ENCODE measurements at places on chromosomes 3 and 15.

- DNase-seq, result no peak
These were observed 4.6 kb upstream of the CIDEC start for GRCh38 chr3:9884555-9885165.

DNA sequence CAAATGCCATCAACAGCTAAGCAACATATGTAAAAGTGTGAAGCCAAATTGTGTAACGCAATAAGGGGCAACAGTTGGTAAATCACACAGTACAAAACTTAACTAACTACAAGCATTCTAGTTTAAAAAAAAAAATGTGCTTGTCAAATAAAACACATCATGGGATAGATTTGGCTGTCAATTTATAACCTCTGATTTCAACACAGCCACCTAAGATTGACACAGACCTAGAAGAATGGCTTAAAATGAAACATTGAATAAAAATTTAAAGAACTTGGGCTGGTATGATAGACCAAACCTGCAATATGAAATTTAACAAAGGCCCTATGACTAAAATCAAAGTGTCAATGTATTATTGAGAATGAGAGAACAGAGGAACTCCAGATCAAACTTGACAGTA lies 148.4 kb downstream of the NR1I2 start:
- DNase-seq, result no peak

- DNase-seq, result no peak
These were observed 4.2 kb downstream of the LMAN1L start for GRCh38 chr15:74816624-74817369.

DNA sequence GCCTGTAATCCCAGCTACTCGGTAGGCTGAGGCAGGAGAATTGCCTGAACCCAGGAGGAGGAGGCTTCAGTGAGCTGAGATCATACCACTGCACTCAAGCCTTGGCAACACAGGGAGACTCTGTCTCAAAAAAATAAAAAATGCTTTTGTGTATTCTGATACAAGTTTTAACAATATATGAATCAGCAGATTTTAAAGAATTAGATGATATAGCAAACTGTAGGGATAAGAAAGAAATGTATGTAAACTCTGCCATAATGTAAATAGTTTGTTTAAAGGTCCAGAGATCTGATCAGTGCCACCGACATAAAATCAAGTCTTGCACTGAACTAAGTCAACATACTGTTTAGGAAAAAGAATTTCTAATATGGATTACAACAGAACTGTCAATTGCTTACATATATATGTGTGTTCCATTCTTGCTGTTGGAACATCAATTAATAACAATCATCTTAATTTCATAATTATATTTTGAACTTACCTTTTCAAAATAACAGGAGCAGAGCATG lies 208.3 kb downstream of the NEK10 start:
- no peak for DNase-seq

DNA sequence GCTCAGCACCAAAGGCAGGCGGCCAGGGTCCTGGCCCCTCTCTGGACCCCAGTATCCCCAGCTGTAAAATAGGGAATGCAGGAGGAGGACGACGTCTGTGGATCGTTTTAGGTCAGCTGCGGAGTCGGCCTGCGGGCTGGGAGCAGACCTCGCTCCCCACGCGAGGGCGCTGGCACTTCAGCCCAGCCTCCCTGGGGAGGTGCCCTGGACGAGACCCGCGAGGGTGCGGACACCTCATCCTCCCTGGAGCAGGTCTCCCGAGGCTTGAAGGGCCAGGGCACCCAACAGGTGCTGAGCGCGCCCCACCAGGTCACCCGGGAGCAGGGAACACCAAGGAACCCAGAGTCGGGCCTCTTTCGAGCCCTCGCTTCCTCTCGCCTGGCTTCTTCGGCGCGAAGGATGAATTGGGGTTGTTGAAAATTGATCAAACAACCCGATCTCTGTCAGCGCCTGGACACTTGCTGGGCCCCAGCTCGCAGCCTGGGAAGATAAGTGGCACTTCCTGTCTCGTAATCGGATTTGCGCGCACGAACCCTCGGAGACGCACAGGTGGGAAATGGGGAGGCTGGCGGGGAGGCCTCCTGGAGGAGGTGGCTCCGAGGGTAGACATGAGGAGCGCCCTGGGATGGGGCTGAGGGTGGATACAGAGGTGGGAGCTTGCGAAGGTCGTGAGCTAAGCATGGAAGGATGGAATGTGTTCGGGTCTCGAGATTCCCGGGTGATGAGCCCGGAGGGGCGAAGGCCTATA lies 588 bp upstream of the VIPR1 start:
- no peak for DNase-seq

DNA sequence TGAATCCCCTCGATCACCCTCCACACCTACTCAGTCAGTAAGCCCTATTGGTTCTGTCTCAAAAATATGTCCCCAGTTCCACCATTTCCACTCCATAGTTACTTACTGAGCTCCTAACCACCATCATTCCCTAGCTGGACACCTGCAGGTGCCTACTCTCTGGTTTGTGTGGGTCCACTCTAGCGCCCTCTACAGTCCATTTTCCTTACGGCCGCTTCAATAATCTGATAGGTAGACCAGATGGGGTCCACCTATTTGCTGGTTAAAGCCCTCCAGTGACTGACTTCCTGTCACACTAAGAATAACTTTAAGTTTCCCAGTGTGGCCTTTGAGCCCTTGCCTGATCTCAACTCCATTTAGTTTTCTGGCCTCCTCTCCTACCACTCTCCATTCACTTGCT lies 5.0 kb downstream of the GXYLT2 start:
- no peak for DNase-seq

DNA sequence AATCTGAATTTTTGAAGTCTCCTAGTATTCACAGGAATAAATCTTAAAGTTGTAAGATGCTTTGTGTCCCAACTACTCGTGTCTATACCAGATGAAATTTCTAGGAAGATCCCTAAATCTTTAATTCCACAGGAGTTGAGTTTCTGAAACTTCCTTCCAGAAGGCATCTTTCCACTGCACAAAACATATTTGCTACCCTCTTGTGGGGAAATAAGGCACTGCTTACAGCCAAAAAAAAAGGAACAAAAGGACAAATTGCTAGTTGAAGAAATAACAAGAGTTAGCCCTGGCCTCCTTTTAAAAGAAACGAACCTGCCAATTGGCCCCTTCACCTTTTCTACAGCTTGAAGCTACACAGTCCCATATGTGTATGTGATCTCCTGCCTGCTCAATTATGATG lies 54.0 kb downstream of the TAFA4 start:
- no peak for DNase-seq

DNA sequence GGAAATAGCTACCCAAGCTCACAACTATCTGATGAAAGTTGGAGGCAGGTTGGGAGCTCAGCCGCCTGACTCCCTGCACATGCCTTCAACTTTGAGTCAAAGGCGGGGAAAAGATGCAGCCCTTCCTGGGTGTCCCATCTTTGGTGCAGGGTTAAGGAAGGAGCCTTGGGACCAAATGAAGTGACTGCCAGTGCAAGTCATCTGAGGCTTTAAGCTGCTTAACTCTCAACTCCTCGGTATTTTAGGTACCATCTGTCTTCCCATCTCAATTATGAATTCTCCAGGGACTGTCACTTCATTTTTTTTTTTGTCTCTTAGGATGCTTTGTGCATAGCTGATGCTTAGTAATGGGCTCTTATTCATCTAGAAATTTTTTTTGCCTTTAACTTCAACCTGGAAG lies 408.8 kb upstream of the C2CD4B start:
- no peak for DNase-seq

GRCh38 chr3:112629425-112629824 lies 11.5 kb downstream of the CCDC80 start:
- DNase-seq, result no peak

GRCh38 chr15:68218847-68219798 lies 10.4 kb downstream of the CLN6 start:
- DNase-seq, result no peak

- DNase-seq, result no peak
These were observed 27.8 kb downstream of the IL5RA start for GRCh38 chr3:3082234-3082924.

GRCh38 chr3:81531263-81531662 lies 230.2 kb downstream of the GBE1 start:
- no peak for DNase-seq

DNA sequence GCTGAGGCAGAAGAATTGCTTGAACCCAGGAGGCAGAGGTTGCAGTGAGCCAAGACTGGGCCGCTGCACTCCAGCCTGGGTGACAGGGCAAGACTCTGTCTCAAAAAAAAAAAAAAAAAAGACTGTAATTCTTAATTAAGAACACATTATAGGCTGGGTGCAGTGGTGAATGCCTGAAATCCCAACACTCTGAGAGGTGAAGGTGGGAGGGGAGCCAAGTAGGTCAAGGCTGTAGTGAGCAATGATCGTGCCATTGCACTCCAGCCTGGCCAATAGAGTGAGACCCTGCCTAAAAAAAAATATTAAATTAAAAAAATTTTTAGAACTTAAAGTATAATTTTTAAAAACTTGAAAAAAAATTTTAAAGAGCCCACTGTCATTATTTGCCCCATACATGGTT lies 13.4 kb upstream of the ARPIN start:
- no peak for DNase-seq

GRCh38 chr15:60585743-60586708 lies 107.1 kb upstream of the ICE2 start:
- no peak for DNase-seq

- DNase-seq, result no peak
These were observed 126.4 kb downstream of the ADAMTS9 start for GRCh38 chr3:64561325-64561843.

DNA sequence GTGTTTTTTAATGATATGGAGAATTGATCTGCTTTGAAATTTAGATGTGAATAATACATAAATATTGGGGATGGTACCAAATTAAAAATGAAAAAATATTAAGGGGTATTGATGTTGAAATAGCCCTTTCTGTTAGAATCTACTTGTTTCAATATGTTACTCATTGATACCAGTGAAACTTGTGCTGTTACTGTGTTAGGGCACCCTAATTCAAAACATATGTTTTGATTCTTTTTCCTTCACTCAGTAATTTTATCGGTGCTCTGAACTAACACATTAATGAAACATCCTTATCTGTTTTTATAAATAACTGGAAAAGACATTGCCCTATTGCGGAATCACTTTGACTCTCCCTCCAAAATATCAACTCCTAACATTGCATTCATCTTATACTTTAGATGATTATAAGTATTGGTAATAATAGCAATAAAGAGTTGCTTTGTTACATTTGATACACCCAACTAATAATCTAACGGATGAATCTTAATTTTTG lies 52.0 kb upstream of the CCNB2 start:
- DNase-seq, result no peak

DNA sequence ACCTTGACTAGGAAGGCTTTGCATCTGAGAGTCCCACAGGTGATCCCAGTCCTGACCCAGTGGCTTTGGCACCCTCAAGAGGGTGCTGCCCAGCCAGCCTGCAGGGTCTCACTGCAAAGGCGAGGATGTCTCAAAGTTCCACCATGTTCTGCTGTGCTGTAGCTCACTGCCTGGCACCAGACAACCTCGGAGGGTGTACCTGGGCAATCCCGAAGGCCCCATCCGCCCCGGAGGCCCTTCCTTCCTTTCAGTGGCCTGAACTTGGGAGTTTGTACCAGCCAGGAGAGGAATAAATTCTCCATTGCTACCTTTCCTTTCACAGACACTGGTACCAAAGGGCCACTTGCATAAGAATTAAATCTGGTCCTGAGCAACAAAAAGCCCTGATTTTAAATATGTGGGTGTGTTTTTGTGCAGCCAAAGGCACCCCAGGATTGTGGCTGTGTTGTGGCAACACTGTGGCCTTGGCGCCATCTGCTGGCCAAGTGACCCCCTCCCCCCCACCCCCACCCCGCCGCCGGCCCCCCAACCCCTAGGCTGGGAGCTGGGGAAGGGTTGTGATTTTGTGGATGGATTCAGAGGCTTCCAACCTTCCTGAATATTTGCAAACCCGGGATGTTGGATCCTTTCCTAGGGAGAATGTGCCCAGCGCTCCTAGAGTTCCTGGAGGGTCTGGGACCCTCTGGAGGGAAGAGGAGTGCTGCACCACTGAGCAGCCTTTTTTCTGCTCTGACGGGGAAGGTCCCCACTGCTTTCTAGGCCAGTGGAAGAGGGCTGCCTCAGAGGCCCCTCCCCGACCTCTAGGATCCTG lies 9.7 kb upstream of the PTPN23 start:
- no peak for DNase-seq

DNA sequence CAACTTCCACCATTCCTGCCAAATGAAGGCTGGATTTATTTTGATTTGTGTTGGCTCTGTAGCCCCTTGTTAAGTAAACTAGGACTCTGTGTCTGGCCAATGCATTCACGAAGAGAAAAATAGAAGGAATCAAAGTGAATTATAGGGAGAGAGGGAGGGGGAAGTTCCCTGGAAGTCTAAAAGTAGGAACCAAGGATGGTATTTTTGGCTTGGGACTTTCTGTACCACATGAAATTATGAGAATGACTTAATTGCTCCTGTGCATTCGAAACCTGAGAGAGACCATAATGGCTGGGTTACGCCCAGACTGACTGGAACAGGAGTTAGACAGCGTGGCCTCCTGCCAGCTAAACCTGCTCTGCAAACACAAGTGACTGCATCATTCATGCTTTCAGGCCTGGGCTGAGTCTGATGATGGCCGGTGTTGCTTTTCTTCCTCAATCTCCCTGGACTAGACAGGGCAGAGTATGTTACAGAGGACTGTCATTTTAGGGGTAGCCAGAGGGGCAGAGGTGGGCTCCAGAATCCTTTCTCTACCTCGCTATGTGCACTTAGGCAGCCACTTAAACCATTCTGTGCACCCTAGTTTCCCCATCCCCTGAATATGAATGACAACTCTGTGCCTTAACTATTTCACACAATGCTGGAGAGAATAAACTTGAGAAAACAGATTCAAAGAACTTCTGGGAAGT lies 58.9 kb downstream of the MYO1E start:
- no peak for DNase-seq

- DNase-seq, result no peak
These were observed 26.5 kb downstream of the PLSCR1 start for GRCh38 chr3:146517684-146518435.

DNA sequence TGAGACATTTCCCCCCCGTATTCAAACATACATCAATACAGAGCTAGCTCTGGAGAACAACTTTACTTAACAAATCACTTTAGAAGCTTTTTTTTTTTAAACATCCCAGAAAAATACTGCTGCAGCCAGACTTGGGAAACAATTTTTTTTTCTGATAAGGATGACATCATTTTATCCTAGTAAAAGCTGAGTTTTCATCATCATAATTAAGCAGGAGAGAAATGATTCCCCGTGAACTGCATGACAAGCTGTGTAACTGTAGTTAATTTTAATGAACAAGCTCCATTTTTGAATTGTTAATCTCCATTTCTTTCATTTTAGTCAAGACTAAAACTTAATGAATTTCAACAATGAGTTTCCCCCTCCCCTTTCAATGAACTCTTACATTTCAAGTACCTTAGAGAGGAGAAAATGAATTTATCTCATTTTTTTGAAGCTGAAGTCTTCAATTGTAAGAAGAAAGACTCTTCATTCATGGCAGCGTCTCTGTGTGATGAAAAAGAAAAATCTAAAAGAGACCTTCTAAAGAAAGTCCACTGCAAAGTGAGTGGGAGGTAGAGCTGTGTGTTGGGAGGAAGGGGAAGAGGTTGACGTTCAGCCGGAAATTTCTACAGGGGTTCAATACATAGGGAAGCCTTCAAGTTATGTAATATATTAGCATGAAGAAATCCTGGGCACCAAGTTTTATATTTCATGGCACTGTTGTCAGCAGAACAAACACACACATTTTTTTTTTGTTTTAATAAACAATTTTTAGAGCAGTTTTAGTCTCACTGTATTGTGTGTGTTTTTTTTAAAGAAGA lies 31.7 kb downstream of the HES1 start:
- no peak for DNase-seq

Measured in NCI-H187 (cell line).